Stimulated activated CD4-positive, alpha-beta T cell treated with anti-CD3 and anti-CD28 coated beads, Interleukin-1b, Interleukin-23, amount 100 ng/mL, for 1 hour (primary cell): ENCODE measurements at places on chromosomes 4 and X.

GRCh38 chr4:107246761-107247160, 210.6 kb upstream of the DKK2 start:
- no peak for DNase-seq

DNA sequence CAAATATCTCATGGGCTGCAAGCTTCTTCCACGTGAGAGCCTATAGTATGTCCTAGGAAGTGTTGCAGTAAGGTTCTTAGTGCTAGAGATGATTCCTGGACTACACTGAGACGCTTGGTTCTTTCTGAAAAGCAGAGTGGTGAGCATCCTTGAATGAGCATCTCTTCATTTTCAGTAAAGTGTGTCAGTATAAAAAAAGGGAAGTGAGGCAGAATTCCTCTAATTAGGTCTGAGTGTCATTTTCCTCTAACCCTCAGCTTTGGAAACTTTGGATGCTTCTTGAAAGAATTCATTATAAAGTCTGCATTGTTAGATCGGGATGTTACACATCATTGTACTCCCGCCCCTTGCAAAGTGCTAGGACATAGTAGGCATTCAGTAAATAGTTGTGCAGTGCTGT, 5.2 kb downstream of the BMPR1B start:
- no peak for DNase-seq

GRCh38 chr4:6241062-6241845, 28.4 kb upstream of the WFS1 start:
- DNase-seq, result no peak

DNA sequence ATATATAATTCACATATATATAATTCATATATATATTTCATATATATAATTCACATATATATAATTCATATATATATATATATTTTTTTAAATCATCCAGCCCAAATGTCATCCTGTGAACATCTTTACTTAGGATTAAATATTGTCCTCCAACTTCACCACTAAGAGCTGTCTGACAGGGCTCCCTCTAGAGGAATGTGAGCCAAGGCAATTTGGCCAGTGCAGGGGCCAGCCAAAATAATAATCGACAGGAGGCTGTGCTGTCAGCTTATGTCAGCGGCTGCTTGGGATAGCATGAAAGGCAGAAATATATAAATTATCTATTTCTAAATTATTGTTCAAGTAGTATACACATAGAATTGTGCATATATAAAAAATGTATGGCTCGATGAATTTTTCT, 29.5 kb downstream of the EGFL6 start:
- DNase-seq, result no peak

GRCh38 chr4:138671606-138672084, 343.9 kb upstream of the NOCT start:
- DNase-seq, result no peak

- no peak for DNase-seq
Measured at GRCh38 chr4:7676398-7676922, 241.7 kb upstream of the PSAPL1 start.
